Cardiac muscle cell (in vitro differentiated cells and primary cell): ENCODE measurements at places on chromosomes 13 and 19. TPM values are rescaled to one million over a fixed set of nuclear protein-coding genes. Genes with fewer than 3 reads are reported as not detected.

ATCAY gene
- 0.15 and 0.25 TPM in 2 replicates for total RNA-seq

OR10H1 gene
- total RNA-seq = not detected in 2 replicates

HIPK4 gene
- total RNA-seq = 0.12 and 0.18 TPM in 2 replicates

TMEM238 gene
- 0.27 and 0.35 TPM in 2 replicates for total RNA-seq

ZNF90 gene
- total RNA-seq = 6.8 and 11.1 TPM in 2 replicates

TNFSF9 gene
- total RNA-seq = 0.81 and 1.3 TPM in 2 replicates

ATP1A3 gene
- 4.5 and 6.1 TPM in 2 replicates for total RNA-seq

B3GNT8 gene
- 4.9 and 6.8 TPM in 2 replicates for total RNA-seq

CEACAM20 gene
- total RNA-seq = not detected in 2 replicates

FGF14 gene
- total RNA-seq = not detected in 2 replicates

CDC42EP5 gene
- total RNA-seq = 24.6 and 46.6 TPM in 2 replicates

CGB3 gene
- total RNA-seq = not detected in 2 replicates

TRPC4 gene
- total RNA-seq = 0.09 and 0.28 TPM in 2 replicates

PRR20A gene
- not detected in 2 replicates for total RNA-seq

PTH2 gene
- 2.8 and 6.2 TPM in 2 replicates for total RNA-seq

DBP gene
- total RNA-seq = 16.0 and 30.0 TPM in 2 replicates

PLVAP gene
- total RNA-seq = 2.1 and 4.3 TPM in 2 replicates

TYROBP gene
- 2.9 TPM in 1 of 2 replicates, not detected in the other for total RNA-seq

HOOK2 gene
- total RNA-seq = 28.5 and 54.4 TPM in 2 replicates

NFIX gene
- 0.46 TPM in 1 of 2 replicates, not detected in the other for total RNA-seq

HTR2A gene
- total RNA-seq = not detected in 2 replicates

CLEC11A gene
- total RNA-seq = 12.5 and 16.6 TPM in 2 replicates
